ENCODE measurements at places on chromosomes 7 and 10.

GRCh38 chr10:129400426-129400825 is 66.6 kb upstream of the MGMT start:
- DNase-seq = no peak

DNA sequence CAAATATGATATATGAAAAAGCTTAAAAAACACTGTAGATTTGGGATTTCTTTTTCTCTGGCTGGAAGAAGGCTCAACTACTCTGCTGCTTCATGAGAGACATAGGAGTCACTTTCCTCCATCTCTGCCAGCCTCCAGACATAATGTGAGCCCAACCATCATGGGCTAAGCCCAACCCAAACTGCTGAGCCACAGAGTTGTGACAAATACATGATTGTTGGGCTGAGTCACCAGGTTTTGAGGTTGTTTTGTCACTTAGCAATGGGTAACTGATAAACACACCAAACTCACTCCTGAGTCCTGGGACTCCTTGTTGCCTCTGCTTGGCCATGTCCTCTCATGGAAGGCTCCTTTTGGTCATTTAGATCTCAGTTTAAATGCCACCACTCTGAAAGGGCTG is 381.8 kb upstream of the FZD8 start:
- no peak for DNase-seq

DNA sequence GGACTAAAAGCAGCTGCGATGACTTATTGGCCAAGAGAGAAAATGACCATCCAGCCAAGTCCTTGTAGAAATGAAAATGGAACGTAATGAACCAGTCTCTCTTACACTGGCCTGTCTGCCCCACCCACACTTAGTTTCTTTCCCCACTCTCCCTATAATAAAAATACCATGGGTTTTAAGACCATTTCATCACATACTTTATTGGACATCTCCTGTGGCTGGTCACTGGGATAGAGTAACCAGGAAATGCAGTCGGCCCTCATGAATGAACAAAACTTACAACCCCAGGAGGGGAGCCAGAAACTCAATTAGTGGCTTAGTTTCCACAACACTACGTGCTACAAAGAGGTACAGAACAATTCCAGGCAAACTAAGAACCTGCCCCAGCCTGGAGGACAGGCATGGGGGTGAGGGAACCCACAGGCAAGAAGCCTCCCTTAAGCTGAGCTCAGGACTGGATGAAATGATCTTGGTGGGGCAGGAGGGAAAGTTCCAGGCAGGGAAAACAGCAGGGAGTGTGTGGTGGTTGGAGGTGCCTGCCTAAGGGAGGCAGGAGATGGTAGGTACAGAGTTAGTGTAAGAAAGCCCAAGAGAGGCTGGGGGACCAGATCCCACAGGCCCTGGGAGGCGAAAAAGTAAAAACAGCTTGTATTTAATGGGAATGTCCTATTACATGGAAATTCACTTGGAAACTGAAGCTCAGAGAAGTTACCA is 29.6 kb downstream of the MKI67 start:
- DNase-seq = no peak

DNA sequence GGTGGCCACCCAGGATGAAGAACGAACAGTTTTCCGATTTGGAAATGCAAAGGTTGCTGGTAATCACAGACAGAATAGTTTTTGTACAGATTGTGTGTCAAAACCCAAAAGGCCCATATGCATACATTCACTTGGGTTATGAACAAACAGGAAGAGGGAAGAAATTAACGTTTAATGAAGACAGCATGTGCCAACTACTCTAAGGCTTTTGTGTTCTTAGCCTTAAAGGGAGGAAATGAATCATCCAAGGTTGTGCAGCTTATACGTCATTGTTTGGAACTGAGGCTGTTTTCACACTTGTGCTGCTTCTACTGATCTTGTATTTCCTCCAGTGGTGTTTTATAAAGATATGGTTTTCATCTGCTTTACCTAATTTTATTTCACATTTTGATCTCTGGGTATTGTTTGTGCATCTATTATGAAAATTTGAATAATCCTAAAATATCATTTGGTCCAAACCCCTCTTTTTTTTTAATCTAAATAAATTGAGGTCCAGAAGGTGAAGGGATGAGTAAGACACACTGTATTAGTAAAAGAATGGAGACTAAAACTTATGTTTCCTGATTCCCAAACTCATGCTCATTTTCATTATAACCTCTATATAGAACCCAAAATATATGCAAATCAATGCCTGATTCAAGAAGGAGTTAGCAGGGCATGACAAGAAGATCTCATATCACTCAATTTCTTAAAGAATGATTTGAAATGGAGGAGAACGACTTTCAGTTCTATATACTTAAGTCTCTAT is 373.1 kb downstream of the THSD7A start:
- no peak for DNase-seq

DNA sequence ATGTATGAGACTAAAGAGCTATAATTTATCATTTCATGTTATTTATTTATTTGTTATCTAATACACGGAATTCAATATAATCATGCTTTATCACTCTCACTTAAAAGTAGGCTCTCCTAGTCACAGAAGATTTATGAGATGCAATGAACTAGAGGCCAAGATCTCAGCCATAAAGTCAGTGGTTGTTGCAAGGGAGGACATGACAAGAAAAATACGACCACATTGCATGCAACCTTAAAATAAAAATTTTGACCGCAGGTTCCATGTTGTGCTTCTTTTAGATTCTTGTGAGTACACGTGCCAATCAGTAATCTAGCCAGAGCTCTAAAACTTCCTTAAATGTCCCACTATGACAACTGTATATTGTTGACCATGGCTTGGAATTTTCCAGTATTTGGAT is 75.9 kb upstream of the SP8 start:
- no peak for DNase-seq

DNA sequence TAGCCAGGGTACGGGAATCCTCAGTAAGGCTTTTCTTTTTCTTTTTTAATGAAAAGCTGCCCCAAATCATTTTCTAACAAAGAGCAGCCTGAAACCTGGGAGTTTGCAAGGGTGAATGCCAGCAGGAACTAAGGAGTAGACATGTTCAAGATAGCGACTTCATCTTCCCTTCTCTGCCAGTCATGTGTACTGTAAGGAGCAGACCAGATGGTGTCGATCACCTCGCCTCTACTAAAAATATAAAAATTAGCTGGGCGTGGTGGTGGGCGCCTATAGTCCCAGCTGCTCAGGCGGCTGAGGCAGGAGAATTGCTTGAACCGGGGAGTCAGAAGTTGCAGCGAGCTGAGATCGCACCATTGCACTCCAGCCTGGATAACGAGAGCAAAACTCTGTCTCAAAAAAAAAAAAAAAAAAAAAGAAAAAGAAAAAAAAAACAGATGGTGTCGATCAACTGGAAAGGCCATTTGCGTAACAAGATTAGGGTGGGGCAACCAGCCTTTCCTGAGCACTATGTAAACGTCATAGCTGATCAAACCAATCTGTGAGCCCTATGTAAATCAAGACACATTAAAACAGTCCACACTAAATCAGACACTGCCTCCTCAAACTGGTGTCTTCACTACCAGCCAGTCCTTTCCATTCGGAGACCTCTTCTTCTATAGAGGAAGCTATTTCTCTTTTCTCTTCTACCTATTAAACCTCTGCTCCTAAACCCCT is 33.8 kb downstream of the NOLC1 start:
- DNase-seq = no peak

GRCh38 chr10:103648636-103649532 is 155.4 kb downstream of the NEURL1 start:
- DNase-seq = no peak

- DNase-seq = no peak
These were observed 874 bp downstream of the BAIAP2L1 start for GRCh38 chr7:98399890-98400541.

DNA sequence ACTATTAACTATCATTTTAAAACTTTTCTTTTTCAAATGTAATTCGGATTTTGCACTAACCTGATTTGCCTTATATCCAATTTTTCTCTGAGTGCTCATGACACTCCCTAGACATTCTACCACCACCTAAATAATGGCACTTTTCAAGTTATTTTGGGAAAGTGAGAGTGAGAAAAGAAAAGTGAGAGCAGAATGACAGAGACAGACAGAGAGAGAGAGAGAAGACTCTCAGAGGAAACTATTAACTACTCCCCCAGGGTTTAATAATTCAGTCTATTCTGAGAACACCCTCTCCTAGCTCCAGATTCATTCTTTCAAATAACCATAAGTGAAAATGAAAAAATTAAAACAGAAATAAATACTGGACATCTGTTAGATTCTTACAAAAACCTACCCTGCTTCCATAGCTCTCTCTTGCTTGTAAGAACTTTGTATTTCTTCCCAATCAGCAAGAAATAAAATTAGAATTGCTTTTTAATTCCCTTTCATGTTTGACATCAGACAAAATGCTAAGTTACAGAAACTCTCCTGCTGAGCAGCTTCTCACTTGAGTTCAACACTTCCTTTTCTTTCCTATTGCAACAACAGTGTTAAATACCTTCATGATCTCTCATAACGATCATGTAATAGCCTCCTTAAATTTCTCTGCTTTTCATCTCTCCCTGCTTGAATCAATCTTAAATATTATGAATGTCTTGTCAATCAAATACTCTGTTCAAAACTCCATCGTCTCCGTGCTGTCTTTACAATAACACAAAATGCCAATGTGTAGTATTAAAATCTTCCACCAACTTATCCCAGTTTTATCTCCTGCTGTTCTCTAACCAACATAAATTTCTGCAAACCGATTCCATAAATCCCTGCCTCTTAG is 191.7 kb downstream of the SEMA3E start:
- no peak for DNase-seq

DNA sequence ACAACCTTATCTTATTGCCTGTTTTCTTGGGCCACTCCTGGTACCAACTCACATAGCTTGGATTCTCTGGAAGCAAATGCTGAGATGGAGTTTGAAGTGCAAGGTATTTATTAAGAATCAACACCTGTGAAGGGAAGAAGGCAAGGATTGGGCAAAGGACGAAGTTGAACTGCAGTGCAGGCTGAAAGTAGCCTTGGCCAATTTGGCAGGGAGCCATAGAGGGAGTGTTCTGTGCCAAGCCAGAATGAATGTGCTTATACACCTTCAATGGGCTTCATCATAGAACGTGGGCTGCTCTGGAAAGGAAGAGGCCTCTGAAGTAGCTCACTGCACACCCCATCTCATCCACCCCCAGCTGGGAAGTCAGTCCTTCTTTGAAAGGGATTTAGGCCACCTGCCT is 79.8 kb upstream of the IFRD1 start:
- DNase-seq = no peak

DNA sequence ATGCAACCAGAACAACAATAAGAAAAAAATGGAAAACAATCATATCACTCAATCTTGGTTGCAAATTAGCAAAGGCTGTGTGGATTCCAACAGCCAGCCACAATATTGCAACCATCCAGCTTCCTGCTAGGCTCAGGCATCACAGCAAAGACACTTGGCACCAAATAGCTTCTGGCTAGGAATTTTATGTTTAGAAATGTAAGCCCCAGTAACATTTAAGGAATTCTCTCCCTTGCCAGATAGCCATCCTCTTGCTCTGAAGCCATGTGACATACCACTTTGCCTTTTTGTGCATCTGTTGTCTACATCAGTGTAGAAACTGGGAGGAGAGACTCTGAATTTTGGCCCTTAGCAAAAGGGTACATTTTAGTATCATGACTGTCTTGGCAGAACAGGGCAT is 22.2 kb downstream of the MKX start:
- DNase-seq = no peak

GRCh38 chr10:113303544-113304146 is 249.2 kb upstream of the HABP2 start:
- DNase-seq = no peak

- DNase-seq = no peak
These were observed 76.4 kb downstream of the LYZL2 start for GRCh38 chr10:30553018-30553625.

DNA sequence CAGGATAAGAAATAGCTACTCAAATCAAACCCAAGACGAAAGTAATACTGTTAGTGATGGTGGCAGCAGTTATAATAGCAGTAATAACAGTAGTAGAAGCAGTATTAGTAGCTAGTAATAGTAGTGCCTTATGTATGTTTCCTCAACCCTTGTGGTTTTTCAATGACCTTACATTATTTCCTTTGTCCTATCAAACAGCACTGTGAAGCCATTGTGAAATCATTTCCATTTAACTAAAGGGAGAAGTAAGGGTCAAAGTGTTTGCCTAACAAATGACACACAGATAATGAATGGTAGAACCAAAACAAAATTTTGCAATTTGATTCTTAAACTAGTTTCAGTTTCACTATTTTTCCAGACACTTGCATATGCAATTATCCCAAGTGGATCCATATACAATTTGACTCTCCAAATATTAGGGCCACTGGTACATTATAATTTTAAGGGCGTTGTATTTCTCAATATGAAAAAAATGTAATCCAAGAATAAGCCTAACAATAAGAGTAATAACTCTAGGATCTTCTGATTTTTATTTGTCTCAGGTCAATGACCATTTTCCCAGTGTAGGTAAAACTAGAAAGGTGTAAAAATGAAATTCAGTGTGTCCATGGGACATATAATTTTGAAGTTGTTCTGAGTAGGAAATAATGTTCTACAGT is 33.7 kb upstream of the TMEM26 start:
- DNase-seq = no peak

DNA sequence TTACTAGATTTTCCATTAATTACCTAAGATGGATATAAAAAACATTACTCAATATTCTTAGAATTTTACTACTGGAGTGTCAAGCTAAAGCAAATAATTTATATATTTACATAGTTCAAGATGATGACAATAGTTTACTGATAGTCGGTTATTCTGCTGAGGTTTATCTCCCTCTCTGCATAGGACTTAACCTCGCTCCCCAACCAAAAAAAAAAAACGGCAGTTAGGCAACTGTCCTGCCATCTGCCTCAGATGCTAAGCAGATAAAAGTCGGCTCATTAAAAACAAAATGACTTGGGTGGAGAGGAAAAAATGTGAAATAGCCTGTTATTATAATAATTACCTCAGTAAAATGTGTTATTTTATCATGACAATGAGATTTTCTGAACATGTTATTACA is 14.0 kb upstream of the ITGB8 start:
- no peak for DNase-seq

- no peak for DNase-seq
These were observed 22.6 kb downstream of the PALS2 start for GRCh38 chr7:24595671-24596418.

- DNase-seq = peak; percentile 81
These were observed at the start of gene IFIT5 for GRCh38 chr10:89414146-89414878. IFIT5 (plus strand) TSS chr10:89414568; CDS start chr10:89414799, 231 bp downstream.

- DNase-seq = no peak
These were observed 62.7 kb downstream of the MAD1L1 start for GRCh38 chr7:2169923-2170575.

- DNase-seq = no peak
These were observed 60.9 kb upstream of the ADRB1 start for GRCh38 chr10:113982769-113983168.

DNA sequence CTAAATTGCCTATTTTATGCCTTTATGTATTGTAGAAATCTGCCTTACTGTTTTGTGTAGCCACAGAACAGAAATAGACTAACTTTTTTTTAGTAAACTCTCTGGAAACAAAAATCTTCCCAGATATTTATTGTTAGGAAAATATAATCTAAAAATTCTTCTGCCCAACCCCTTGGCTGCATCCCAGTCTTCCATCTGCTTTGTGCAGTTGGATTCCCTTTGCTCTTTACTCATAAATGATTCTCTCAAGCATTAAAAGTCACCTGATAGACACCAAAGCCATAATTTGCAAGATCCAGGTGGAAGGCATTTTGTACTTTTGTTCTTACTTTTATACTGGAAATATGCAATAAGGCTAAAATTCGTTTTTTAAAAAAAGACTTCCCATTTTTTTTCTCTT is 6.1 kb upstream of the CAV2 start:
- DNase-seq = no peak
